ENCODE measurements at places on chromosomes 4 and X. TPM values are rescaled to one million over a fixed set of nuclear protein-coding genes. Genes with fewer than 3 reads are reported as not detected.
A peak's percentile ranks its signal among the peaks of the same experiment; 100 is the strongest.

Gene PNCK
- total RNA-seq = 1.2 TPM

Gene THOC2
- total RNA-seq = 69.7 TPM

- H3K27me3 ChIP-seq = no peaks in the 10 kb centered on the region
- H3K36me3 ChIP-seq = peaks cover 43% of the 10 kb centered on the region
- H3K27ac ChIP-seq = peak overlapping the region; percentile 82
- H3K4me1 ChIP-seq = peaks cover 54% of the 10 kb centered on the region
- H3K4me3 ChIP-seq = peak overlapping the region; percentile 55
Observed at GRCh38 chrX:53085661-53086229, 3.6 kb downstream of the TSPYL2 start.

DNA sequence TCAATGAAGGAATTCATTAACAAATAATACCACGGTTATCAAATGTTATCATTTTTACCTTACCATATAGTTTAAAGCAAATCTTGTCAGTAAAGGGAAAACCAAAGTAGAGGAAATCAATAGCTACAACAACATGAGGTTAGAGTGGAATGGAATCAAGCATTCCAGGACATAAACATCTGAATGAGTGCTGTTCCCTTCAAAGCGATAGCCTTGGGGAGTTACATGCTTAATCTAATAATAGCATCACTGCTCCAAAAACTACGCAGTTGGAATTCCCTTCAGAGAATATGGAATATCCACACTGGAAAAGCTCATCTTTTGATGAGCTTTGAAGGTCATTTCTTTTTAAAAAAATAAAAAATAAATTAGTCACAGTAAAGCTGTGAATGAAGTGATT lies 31.2 kb downstream of the PDE5A start:
- no peak overlapping the region for H3K4me3 ChIP-seq
- no peak for DNase-seq
- H3K4me1 ChIP-seq = no peaks in the 10 kb centered on the region
- peaks cover 7% of the 10 kb centered on the region for H3K36me3 ChIP-seq

Gene BMX
- total RNA-seq = not detected

- H3K36me3 ChIP-seq = no peaks in the 10 kb centered on the region
- no peak overlapping the region for H3K27ac ChIP-seq
- DNase-seq = no peak
- H3K4me3 ChIP-seq = no peak overlapping the region
Observed at GRCh38 chrX:70175338-70175737, 1.9 kb upstream of the DGAT2L6 start.

- H3K27ac ChIP-seq = no peak overlapping the region
- H3K36me3 ChIP-seq = no peaks in the 10 kb centered on the region
- no peak for DNase-seq
- no peaks in the 10 kb centered on the region for H3K4me1 ChIP-seq
- no peak overlapping the region for H3K4me3 ChIP-seq
Observed at GRCh38 chr4:125750399-125750798, 435.6 kb downstream of the FAT4 start.

GRCh38 chrX:24242649-24243175 lies 71.2 kb downstream of the SUPT20HL2 start:
- no peak overlapping the region for H3K4me3 ChIP-seq
- no peaks in the 10 kb centered on the region for H3K36me3 ChIP-seq
- no peak overlapping the region for H3K27ac ChIP-seq
- H3K27me3 ChIP-seq = no peaks in the 10 kb centered on the region

DNA sequence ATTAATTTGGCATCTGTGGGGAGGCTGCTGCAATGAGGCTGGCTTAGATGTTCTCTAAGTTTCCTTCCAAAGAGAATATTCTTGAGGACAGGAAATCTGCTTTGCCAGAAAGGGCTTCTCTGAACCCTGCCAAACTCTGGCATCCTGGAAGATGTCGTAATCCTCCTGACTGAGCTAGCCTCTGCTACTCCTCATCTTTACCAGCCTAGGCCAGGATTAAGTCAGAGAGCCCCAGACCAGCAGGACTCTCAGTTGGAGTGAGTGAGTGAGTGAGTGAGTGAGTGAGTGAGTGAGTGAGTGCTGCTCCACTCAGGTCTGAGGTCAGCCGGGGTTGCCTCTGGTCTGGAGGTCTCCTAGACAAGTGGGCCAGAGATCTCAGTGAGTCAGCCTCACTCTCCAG lies 104.9 kb upstream of the SOD3 start:
- no peaks in the 10 kb centered on the region for H3K36me3 ChIP-seq
- H3K27ac ChIP-seq = no peak overlapping the region
- DNase-seq = no peak
- peaks cover 5% of the 10 kb centered on the region for H3K27me3 ChIP-seq

Gene CXCL5
- total RNA-seq = not detected

Gene OTUD4
- total RNA-seq = 54.5 TPM
